ENCODE measurements at places on chromosomes 12 and 14.

DNA sequence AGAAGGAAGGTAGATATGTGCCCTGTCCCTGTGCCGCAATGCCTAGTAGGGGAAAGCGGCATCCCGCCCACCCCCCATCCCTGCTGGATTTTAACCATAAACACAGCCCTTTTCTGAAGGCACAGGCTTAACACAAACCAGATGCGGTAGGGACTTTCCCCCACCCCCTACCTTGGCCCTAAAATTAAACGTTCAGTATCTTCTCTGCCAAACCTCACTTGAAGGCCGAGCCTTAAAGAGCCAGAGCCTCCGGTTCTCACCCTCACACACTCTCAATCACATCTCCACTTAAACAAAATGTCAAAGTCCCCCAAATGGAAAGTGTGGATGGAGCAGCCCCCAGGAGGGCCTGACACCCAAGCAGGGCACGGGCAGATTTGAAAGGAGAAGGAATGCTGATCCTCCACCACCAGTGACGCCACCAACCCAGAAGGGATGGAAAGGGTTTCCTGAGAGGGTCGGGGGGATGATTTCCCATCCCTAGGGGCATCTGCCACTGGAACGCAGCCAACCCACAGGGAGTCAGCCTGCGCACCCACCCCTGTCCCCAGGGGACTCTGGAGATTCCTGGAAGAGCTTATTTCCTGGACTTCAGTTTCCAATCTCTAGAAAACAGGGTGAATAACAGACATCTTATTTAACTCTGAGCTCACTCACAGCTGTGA lies 26.4 kb downstream of the ACTN1 start:
- DNase-seq: no peak

DNA sequence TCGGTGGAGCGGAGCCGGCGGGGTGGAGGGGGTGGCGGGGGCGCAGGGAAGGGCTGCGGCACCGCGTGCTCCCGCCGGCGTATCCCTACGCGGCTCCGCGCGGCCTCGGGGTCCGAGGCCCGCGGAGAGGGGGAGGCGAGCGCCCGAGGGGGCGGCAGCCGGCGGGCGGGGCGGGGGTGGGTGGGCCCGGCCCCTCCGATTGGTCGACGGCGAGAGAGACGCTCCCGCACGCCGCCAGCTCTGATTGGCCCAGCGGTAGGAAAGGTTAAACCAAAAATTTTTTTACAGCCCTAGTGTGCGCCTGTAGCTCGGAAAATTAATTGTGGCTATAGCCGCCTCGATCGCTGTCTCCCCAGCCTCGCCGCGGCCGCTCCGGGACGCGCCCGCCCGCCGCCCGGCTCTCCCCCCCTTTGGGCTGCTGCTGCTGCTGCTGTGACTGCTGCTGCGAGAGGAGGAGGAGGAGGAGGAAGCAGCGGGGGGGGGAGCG lies at the start of gene FOXG1:
TSS of gene FOXG1 (plus strand) at position 319 of the 487 bp plus-strand sequence. CDS start 493 bp downstream, outside the sequence.
- DNase-seq: peak; percentile 97

DNA sequence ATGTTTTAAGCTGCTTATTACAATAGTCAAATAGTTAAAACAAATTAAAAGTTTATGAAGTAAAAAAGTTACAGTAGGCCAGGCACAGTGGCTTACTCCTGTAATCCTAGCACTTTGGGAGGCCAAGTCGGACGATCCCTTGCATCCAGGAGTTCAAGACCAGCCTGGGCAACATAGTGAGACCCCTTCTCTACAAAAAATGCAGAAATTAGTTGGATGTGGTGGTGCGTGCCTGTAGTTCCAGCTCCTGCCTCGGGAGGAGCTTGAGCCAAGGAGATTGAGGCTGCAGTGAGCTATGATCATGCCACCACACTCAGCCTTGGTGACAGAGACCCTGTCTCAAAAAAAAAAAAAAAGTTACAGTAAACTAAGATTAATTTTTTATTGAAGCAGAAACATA lies 142.6 kb downstream of the MIPOL1 start:
- no peak for DNase-seq

- DNase-seq: no peak
Observed at GRCh38 chr12:6769666-6770065, 2.7 kb upstream of the LAG3 start.

DNA sequence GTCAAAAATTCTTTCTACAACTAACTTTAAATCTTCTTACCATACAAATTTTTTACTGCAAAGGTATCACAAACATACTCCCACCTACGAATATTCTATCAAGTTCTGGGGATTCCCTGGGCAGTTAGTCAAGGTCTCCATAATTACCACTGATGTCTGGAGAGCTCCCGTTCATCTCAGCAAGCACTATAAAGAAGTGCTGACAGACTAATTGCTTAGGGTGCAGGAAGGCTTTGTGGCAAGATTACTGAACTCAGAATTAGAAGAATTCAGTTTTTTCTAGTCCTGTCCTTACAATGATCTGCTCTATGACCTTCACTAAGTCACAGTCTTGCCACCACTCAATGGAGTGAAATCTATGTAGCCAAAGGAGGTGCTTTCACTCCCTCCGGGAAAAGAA lies 61.5 kb downstream of the DUSP16 start:
- no peak for DNase-seq

DNA sequence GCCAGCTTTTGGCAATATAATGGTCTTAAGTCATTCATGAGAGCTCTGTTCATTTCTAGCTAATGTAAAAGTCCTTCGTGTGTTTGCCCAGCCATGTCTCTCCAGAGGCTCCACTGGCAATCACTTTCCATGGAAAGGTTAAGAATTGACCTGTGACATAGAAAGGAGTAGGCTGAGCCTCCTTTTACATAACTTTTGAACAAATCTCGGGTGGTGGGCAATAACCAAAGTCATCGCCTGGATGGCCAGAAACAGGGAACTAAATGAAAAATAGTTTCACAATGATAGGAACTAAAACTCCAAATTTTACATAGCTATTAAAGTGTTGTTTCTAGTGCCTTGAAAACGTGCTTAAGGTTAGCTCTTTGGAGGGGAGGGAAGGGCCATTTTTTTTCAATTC lies 6.5 kb downstream of the BHLHE41 start:
- no peak for DNase-seq

GRCh38 chr12:54161481-54162437 lies 27.0 kb downstream of the SMUG1 start:
- no peak for DNase-seq

DNA sequence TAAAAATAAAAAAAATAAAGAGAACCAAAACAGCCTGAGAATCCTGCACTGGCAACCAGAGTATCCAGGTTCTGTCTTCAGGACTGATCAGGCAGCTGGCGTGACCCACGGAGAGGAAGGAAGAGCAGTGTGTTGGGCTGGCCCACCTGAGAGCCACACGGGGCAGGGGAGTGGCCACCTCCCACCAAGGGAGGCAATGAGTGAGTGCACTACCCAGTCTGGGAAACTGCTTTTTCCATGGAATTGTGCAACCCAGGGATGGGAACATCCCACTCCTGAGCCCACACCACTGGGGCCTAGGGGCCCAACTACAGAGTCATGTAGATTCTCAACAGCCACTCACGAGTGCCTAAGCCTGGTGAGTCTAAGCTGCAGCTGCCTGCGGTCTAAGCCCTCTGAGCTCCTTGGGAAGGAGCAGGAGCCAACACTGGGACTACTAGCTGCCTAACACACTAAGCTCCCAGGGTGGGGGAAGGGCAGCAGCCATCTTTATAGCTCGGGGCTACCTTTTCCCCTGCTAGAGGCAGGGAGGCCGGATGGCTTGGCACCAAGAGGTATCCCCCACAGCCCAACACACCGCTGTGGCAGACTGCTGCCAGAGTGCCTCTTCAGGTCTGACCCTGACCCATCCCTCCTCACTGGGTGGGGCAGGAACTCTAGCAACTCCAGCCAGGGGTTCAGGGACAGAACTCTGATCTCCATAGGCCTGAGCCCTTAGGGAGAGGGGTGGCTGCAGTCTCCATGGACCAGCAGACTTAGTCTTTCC lies 610.9 kb downstream of the RERGL start:
- no peak for DNase-seq

- DNase-seq: peak; percentile 60
Observed at GRCh38 chr12:129903956-129904829, at the start of gene TMEM132D. Gene TMEM132D, minus strand, starts transcription at chr12:129904025.

DNA sequence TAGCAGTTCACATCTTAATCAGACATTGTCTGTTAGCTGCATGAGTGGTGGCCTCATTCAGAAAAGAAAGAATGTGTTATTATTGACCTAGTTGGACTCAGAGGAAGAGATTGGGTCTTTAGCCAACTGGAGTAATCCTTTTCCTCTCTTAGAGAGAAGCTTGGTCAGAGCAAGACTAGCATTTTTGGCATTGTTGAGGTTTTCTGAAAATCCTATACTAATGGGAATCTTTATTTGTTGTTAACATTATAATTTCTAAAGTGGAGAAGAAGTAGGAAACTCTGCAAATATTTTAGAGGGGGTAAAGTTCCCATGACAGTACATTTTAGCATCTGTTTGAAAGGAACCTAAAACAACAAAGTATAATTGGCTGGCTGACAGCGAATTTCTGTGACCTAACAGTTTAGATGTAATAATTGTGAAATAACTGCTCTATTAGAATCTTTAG lies 9.7 kb downstream of the TOX4 start:
- no peak for DNase-seq
